Spinal cord (tissue), 10 donors: ENCODE measurements at places on chromosomes 5 and 9.
A peak's percentile ranks its signal among the peaks of the same experiment; 100 is the strongest.

- no peak for DNase-seq
Measured at GRCh38 chr5:89401659-89402058, 518.7 kb upstream of the MEF2C start.

DNA sequence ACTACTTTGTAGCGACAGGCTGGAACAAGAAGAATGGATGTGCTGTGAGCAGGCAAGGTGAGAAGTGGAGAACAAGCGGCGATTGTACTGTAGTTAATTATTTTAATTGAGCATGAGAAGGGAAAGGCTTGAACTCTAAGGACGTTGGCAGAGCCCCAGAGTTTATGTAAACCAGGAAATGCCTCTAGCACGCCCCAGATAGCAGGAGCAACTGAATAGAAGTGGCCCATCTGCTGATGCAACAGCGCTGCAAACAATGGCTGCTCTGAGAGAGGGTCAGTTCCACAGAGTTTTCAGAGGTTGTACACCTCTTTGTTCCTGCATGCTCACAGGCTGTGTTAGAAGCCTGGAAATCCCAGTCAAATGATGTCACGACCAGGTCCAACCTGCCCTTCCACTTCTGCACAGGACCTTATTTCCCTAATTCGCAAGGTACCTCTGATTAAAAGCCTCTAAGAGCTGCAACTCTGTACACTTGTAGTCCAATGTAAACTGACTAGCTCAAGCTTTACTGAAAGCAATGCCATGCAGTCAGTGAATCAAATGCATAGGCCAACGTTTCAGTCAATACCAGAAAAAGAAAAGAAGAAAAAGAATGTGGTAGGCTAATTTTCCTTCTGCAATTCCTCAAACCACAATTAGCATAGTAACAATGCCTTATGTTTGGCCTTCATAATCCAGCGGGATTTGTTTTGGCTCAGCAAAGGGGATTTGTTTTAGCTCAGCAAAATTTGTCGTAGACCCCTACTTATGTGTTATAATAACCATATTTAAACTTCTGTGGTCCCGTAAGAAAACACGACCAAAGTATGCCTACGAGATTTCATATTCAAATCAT, 119.6 kb upstream of the RETREG1 start:
- DNase-seq = no peak

DNA sequence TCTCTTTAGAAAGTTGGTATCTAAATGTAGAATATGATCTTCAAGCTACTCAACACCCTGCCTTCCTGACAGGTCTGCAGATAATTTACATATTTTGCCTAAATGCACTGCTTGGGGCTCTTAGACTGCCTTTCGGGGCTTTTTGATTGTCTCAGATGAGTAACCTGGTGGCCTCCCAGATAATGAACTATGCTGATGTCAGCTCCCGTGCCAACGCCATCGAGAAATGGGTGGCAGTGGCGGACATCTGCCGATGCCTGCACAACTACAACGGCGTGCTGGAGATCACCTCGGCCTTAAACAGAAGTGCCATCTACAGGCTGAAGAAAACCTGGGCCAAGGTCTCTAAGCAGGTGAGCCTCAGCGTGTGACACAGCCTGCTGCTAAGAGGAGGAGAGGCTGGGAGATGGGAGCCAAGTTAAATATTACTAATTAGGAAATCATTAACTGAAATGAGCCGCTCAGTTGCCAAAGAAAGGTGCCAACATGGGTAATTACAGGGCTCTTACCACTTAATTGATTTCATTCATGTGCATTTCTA, 20.8 kb upstream of the CKMT2 start:
- no peak for DNase-seq

- DNase-seq = no peak
Measured at GRCh38 chr9:81344366-81344765, 345.0 kb downstream of the TLE1 start.

DNA sequence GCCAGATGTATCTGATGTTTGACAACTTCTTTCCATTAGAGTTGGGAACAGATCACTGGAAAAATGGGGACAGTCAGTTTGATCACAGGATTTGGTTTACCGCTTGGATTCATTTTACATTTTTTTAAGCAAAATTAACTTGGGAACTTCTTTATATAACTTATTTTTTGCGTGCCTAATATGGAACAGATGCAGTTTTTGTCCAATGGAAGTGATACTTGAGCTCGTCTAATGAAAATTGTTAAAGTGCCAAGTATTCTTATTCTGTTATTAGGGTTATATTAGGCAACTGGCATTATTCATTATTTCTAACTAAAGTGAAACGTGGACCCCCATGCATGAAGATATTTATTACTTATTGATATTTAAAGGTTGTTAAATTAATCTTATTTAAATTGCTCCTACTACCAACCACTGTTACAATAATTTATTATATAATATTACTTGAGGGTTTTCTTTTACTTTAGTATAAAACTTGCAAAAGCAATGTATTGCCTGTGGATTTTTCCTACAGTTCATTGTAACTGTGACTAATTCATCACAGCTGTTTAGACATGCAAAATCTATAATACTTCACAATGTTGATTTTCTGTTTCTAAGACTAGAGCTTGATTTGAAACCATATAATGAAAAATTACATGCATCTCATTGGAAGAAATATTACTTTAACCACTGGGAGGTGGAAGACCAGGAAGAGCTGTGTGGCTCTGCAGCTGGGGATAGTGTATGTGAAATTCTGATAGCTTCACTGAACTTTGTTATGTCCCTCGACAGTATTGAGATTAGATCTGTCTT, 787.3 kb upstream of the WWC1 start:
- no peak for DNase-seq

DNA sequence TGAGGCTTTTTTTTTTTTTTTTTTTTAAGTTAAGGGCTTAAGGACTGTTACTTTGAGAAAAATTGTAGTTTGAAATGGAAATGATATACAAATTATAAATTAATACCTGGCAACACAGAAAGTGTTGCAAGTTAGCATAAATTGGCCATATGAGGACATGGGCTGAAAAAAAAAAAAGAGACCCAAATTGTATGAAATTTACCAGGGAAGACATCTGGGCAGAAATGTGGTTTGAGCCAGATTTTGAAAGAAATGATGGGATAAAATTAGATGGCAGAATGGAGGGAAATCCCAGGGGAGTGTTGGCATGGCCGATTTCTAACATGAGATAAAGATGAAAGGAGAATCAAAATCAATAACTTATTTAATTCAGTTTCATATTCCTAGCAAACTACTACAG, 472.1 kb downstream of the CTNND2 start:
- DNase-seq = no peak

DNA sequence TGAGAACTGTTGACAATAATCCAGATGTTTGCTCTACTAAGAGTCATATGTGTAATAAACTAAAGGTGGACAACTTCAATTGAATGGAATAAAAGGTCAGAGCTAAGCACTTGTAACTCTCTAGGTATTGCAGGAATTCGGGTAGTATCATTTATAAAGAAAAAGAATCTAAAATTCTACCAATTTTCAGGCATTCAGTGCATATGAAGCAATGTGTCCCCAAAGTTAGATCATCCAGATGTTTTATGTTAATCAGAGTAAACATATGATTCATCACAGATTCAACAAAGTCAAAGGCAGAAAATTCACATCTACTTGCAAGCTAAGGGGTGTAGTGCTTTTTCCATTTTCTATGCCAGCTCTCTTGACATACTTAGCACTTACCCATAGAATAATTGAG, 477.1 kb downstream of the PDE4D start:
- DNase-seq = no peak

GRCh38 chr5:83911367-83911919, 190.8 kb upstream of the HAPLN1 start:
- DNase-seq = no peak

GRCh38 chr9:71990466-71990865, 69.9 kb downstream of the C9orf57 start:
- DNase-seq = no peak

DNA sequence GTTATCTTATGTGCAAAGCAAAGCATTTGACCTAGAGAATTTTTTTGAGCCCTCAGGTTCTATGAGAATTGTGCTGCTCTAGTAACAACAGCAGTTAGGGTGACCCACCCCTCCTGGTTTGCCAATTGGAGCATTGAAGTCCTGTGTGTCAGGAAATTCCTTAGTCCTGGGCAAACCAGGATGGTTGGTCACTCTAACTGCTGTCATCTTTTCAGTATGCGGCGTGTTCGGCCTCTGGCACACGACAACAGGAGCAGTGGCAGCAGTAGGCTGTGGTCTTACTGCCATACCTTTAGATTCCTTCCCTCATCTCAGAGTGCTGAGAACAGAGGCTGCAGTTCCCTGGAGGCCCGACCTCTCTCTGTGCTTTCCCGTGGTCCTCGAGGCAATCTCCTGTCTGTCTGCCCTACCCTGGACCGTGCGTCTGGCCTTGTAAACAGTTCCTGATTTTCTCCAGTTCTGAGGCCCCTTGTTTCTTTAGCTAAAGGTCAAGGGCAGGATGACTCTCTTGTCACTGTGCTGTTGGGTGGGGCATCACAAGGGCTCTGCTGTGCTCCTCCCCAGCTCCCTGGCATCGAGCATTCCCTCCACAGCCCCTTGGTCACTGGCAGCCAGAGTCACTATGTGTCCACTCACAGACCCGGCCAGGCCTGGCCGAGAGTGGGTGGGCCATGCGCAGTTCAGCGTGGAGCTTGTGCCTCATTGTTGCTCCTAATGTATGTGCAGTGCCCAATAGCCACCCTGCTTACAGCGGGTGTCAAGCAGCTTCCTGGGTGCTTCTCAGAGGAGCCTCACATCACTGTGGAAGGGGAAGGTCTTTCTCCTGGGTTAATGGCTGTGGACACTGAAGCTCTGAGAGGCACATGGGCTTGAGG, 18.5 kb upstream of the COL15A1 start:
- no peak for DNase-seq

DNA sequence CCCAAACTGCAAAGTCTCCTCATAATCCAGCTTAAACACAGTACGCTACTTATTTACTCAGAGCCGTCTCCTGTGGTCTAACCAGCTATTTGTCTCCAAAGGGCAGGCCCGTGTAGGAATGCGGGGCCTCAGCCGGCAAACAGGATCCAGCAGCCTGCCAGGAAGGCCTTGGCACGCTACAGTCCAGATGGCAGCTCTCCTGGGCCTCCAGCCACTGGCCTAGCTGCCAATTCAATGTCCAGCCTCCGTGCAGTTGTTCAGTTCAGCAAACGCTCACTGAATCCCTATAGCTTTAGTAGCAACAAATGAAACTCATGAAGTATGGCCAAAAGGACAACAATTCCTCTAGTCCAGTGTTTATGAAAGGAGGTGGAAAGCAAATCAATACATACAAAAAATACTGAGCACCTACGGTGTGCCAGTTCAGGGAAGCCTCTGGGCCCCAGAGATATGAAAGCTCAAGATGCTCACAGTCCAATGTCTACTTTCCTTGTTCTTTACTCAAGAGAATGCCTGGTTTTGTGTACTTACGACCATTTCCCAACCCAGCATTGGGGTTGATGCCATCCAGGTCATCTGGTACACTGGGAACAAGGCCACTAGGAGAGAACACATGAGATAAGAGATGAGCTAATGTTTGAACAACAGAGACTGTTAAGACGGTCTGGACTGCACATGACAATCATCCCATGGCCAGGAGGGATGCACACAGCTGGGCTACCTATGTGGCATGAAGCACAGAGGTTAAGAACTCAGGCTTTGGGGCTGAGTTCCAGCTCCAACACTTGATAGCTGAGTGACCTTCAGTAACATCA, 8.3 kb downstream of the CDK5RAP2 start:
- peak; percentile 63 for DNase-seq

- DNase-seq = no peak
Measured at GRCh38 chr5:136192015-136192525, 892 bp downstream of the SMIM32 start.

GRCh38 chr9:117596678-117597077, 107.5 kb upstream of the TLR4 start:
- no peak for DNase-seq

DNA sequence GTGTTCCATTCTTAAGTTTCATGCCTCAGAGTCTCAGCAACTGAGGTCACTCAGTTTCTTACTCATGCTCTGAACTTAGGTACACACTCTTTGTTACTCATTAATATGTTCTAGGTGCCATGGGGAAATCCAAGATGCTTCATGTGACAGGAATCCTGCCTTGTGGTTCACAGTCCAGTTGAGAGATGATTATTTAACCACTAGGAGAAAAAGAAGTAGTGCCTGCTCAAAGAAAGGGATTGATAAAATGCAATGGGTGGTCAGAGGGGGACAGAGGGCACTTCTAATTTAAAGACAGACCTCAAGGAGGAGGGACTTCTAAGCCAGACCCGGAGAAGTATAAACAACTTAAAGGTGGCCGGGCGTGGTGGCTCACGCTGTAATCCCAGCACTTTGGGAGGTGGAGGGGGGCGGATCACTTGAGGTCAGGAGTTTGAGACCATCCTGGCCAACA, 69.0 kb downstream of the UGCG start:
- no peak for DNase-seq

DNA sequence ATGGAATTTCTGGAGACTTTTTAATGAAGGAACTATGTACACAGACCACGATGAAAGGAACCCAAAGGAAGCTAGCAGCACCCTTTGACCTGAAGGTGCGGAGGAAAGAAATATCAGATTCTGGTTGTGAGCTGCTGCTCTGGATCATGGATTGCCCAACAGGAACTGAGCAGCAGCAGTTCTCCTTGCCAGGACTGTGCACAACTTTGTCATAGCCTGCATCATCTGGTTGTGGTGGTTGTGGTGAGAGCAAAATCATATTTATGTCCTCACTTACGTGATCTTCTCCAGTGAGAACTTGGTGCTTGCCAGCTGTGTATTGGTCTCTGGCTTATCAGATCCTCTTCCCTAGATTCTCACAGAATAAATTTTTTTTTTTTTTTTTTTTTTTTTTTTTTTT, 70.7 kb upstream of the LPAR1 start:
- no peak for DNase-seq

DNA sequence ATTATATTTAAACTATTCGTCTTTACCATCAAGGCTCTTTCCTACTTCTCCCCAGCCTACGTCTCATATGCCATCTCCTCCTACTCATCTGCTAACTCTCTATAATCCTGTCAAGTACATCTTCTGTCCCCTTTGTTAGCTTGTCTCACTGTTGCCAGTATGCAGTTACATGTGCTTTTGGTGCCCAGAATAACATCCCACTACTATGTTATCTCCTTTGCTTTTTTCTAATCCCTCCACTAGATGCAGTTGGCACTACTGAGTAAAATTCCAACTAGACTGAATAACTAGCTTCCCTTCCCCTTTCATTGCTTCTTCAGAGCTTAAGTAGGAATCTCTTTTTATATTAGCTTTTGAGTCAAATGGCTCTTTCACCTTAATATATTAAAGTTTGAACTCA, 3.0 kb upstream of the ARRDC3 start:
- no peak for DNase-seq

GRCh38 chr5:151001436-151001835, 19.0 kb upstream of the GPX3 start:
- DNase-seq = no peak

DNA sequence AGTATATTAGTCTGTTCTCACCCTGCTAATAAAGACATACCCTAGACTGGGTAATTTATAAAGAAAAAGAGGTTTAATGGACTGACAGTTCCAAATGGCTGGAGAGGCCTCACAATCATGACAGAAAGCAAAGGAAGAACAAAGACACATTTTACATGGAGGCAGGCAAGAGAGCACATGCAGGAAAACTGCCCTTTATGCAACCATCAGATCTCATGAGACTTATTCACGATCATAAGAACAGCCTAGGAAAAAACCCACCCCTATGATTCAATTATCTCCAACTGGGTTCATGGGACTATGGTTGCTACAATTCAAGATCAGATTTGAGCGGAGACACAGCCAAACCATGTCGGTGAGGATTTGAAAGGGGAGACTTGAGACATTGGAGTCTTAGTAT, 252.8 kb upstream of the PPP1R2B start:
- DNase-seq = no peak
